ENCODE measurements at places on chromosomes 12 and 14. TPM values are rescaled to one million over a fixed set of nuclear protein-coding genes. Genes with fewer than 3 reads are reported as not detected.

- no peak for DNase-seq
These were observed 45.3 kb downstream of the LRP6 start for GRCh38 chr12:12221560-12221959.

DNA sequence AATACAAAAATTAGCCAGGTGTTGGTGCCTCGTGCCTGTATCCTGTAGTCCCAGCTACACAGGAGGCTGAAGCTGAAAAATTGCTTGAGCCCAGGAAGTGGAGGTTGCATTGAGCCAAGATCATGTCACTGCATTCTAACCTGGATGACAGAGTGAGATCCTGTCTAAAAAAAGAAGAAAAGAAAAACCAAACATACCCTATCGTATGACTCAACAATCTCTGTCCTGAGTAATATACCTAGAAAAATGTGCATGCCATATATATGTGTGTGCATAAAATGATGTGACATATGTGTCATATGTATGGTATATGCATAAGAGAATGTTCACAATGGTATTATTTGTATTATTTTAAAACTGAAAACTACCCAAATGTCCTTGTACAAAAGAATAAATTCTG lies 261.5 kb upstream of the CLEC14A start:
- DNase-seq, result no peak

Gene LUM
- total RNA-seq, result 557 TPM

Gene TESPA1
- 1.8 TPM for total RNA-seq

Gene FITM1
- total RNA-seq, result 1.2 TPM

DNA sequence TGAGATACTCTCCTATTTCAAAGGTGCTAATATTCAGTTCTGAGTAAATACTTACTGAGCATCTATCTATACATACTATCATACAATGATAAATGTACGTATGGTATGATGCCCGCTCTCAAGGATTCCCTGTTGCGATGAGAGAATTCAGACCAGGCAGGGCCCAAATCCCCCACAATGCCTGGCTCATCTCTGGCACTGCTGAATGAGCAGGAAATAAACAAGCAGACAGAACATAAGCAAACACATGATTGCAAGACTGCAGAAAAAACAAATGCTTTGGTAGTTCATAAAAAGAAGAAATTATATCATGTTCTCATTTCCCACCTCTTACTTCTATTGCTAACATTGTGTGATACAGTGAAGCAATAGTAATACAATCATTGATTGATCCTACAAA lies 77.2 kb upstream of the DUSP6 start:
- DNase-seq, result no peak

DNA sequence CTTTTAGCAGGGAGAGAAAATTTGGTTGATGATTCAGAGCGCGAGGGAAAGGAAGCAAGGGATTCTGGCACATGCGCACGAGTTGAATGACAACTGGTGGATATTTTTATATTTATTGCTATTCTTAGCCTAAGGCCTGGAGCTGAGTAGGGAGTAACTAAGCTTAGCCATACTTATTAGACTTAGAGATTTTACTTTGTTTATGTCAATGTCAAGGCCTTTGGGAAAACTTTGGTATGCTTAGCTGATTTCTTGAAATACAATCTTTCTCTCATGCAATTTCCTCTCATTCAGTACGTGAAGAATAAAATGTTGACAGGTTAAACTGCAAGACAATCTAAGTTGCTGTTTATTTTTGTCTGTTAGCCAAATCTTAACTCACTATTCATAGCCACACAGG lies 101.1 kb downstream of the CRADD start:
- DNase-seq, result no peak

GRCh38 chr12:107490010-107490409 lies 195.6 kb upstream of the PWP1 start:
- no peak for DNase-seq

- no peak for DNase-seq
These were observed 93.3 kb downstream of the RFLNA start for GRCh38 chr12:124388038-124388671.

DNA sequence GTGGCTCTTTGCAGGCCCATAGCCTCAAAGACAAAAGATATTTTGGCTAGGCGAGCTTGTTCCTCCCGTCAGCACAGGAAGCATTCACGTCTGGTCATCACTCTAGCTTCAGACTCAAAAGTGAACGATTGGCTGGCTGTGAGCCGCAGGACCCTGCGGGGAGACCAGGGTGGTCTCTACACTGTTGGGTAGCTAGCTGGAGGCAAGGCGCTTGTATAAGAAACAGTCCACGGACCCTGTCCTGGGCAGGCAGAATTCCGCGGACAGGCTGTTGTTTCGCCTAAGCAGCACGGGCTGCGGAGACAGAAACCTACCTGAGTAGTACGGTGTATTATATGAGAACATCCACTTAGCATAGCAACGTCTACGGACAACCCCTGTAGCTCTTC lies 29.6 kb downstream of the WBP11 start:
- DNase-seq, result no peak

DNA sequence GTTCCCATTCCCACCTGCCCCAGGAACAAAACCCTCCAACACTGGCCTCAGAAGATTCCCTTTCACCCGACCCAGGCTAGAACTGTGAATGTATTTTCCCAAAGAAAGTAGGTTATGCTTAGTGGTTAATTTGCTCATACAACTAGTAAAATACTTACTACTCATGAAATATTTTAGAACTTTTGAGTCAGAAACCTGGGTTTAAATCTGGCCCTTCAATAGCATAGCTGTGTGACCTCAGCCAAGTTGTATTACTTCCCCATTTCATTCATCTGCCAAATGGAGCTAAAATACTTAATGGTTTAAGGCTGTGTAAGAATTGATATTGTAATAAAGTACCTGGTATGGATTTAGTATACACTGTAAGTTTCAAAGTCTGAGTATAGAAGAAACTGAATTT lies 69.1 kb upstream of the DNM1L start:
- no peak for DNase-seq

Gene LRP1-AS
- total RNA-seq, result not detected

Gene KRT74
- total RNA-seq, result not detected

Gene C12orf50
- total RNA-seq, result 0.65 TPM

DNA sequence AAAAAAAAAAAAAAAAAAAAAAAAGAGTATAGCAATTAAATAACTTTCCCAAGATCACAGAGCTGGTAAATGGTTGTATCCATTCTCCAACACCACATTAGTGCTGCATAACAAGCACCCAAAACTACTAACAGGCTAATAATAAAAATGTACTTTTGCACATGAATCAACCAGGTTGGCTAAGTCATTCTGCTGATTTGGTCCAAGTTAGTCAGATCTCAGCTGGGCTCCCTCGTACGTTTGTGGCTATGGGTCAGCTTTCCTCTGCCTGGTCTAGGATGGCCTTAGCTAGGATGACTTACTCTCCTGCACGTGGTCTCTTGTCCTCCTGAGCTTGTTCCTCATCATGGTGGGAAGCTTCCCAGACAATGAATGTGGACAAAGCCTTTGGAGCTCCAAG lies 7.9 kb upstream of the PLEKHG6 start:
- no peak for DNase-seq

GRCh38 chr14:60485057-60485597 lies 736 bp downstream of the C14orf39 start:
- DNase-seq, result no peak

Gene KCNC2
- not detected for total RNA-seq

- no peak for DNase-seq
These were observed 1.2 kb downstream of the SNX6 start for GRCh38 chr14:34628681-34629135.

- no peak for DNase-seq
These were observed 165.8 kb downstream of the MON2 start for GRCh38 chr12:62632411-62632918.

GRCh38 chr12:129607756-129608155 lies 296.1 kb downstream of the TMEM132D start:
- DNase-seq, result no peak

DNA sequence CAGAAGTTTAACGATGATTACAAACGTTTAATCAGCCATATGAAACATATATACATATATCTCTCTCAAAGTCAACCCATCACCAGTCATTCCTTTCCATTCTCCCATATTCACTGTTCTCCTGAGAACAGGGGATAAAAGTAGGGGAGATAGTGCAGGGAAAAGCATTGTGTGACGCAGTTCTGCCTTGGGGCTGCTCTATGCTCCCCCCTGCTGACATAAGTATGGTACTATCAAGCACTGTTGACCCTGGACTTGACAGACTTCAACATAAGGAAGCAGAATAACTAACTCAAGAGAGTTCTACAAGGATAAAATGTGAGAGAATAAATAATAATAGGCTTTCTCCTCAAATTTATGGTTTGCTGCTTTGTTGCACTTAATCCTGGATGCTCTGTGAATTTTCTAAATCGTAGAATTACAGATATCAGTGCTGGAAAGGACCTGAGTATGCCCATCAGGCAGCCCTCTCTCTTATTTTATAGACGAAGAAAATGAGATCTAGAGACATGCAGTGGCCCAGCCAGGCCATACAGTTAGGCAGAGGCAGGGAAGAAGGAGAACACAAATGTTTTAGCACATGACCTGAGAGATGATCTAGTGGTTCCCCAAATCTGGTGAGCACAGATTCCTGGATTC lies 87.2 kb downstream of the SCN8A start:
- no peak for DNase-seq

DNA sequence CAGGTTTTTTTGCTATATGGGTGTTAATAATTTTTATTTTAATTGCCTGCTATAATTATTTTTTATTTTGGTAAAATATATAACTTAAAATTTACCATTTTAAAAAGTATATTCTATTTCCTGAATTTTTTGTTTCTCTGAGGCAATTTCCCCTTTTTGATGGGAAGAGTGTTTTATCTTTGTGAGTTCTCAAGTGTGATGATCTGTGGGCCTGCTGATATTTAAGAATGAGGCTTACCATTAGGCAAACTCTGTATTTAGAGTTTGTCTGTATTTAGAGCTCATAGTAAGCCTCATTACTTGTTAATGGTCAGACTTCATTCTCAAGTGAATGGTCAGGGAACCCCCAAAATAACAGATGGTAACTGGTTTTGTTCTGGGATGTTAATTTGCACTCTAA lies 48.0 kb downstream of the WNK1 start:
- DNase-seq, result no peak

DNA sequence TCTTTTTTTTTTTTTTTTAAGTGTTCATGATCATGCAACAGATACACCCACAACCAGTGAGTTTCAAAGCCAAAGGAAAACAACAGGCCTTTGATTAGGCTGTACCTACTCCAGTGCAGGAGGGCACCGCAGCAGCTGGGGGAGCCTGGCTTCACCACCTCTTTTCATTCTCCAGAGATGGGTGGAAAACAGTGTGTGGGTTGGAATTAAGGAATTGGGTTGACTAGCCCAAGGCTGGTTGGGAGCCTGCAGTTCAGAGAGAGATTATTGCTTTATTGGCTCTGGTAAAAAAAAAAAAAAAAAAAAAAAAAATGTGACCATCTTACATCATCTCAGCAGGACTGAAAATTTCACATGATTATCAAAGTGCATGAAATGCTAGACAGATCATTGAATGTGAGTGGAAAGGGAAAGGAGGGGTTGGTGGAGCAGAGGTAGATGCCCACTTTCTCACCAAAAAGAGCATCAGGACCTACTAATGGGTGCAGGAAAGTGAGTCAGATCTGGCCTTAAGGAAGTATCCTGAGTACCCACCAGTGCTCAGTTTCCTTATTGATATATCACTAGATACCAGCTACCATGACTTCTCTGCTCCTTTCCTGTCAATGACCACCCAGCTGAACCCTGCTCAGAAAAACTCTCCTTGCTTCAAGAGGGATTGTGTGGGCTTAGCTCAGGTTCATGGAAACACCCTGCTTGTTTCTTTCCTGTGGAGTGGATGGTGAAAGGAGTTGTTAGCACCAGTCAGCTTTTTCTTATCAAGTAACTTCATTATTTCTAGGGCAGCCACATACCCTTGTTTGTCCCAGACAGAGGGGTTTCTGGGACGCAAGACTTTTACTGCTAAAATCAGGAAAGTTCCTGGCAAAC lies 54.8 kb upstream of the DYRK2 start:
- no peak for DNase-seq

DNA sequence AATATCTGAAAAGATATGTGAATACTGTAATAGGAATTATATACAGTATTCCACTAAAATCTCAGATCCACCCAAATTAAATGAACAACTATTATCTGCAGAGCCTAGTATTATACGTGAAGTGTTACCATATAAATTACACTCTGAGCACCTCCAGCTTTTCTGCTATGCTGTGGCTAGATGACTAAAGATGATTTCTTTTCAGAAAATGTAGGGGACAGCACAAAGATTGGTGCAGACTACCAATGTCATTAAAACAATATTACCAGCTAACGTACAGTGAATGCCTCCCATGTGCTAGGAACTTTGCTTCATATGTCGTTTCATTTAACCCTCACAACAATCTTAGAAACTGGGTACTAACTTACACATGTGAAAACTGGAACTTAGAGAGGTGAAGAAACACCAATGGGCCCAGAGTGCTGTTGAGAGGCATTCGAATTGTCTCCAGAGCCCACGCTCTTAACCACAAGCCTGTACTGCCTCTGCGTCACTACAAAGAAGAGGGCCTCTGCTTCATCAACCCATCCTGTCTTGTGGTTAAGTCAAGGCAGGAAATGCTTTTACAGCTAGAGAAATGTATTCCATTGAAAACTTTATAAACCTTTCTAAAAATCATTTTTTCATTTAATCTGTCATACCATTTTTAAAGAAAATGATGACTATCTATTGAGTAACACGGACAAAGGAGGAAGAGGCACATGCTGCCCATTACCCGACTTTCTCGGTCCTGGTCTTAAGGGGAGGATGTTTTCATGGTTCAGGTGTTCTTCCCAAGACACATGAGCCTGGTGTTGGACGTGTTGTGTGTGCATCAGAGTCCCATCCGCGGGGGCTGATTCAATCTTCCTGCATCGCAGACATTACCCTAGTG lies 1.3 kb downstream of the GPR65 start:
- no peak for DNase-seq

DNA sequence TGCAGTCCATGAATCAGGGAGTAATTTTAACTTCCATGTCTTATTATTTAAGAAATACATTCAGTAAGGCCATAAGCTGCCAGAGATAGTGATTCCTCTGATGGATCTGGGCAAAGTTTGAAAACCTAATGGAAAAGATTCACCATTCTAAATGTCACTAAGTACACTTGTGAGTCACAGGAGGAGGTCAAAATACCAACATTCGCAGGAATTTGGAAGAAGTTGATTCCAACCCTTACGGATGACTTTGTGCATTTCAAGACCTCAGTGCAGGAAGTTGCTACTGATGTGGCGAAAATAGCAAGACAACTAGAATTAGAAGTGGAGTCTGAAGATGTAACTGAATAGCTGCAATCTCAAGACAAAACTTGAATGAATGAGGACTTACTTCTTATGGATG lies 69.8 kb downstream of the OSBPL8 start:
- no peak for DNase-seq

Gene CACNB3
- 7.0 TPM for total RNA-seq

Gene RNF212B
- not detected for total RNA-seq

DNA sequence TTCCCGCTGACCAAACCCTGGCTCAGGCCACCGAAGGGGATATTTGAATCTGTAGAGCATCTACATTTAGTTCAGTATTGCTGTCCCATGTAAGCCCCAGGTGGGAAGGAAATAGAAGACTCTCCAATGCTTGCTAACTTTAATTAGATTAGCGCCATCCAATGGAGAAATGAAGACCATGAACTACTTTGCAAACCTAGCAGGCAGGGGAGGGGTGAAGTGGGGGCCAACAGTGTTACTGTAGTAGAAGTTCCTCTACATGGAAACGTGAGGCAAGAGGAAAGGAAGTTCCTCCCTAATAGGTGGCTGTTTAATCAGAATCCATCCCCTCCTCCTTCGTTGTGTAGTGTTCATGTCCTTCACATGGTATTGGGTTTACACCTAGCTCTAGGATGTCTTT lies 9.3 kb upstream of the DENND5B start:
- DNase-seq, result no peak

- no peak for DNase-seq
These were observed 67.7 kb downstream of the ZC3H14 start for GRCh38 chr14:88630565-88630964.
